ENCODE measurements at places on chromosomes 3 and 15.

- no peak for DNase-seq
These were observed 113.8 kb upstream of the KCNMB2 start for GRCh38 chr3:178422406-178422805.

GRCh38 chr3:89802881-89803280 lies 695.5 kb downstream of the EPHA3 start:
- DNase-seq: no peak

- no peak for DNase-seq
These were observed 23.3 kb upstream of the CEMIP start for GRCh38 chr15:80755885-80756284.

DNA sequence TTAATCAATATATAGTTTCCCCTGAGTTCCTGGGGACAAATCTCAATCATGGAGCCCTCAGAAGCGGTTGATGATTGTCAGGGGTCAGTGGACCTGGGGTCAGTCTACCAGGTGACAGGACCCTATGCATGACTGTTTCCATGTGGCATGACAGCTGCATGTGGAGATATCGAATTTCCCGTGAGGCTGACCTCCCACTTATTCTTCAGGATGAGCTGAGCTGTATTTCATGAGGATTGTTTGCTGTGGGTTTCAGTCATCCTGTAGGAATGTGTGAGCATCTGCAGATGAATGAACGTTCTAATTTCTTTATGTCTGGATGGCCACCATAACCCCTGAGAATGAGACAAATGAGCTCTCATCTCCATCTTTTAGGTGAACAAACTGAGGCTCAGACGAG lies 93.0 kb upstream of the HES1 start:
- DNase-seq: no peak

GRCh38 chr3:141050576-141051442 lies at the start of gene SPSB4:
Gene SPSB4, plus strand, starts transcription at chr3:141051347. Its CDS starts 14,758 bp downstream, at chr3:141066105.
- DNase-seq: no peak

DNA sequence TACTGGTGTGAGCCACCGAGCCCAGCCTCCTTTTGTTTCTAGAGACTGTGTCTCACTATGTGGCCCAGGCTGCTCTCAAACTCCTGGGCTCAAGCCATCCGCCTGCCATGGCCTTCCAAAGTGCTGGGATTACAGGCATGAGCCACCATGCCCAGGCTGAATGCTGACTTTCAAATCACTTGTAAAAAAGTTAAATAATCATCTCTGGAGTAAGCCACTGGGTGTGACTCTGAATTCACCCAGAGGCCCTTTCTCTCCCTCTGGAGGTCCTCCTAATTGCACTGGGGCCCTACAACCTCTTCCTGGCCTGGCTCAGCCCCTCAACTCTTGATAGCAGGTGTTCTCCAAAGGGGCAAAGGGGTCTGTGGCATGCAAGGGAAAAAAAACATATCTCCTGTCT lies 54.8 kb downstream of the MEGF11 start:
- DNase-seq: no peak

- DNase-seq: no peak
These were observed 121.5 kb upstream of the SATB1 start for GRCh38 chr3:18546632-18547031.

GRCh38 chr15:53752406-53752805 lies 7.1 kb downstream of the WDR72 start:
- no peak for DNase-seq

- DNase-seq: no peak
These were observed 547.3 kb downstream of the MECOM start for GRCh38 chr3:169116056-169116693.

GRCh38 chr3:76349715-76350480 lies 564.5 kb upstream of the ZNF717 start:
- DNase-seq: no peak

DNA sequence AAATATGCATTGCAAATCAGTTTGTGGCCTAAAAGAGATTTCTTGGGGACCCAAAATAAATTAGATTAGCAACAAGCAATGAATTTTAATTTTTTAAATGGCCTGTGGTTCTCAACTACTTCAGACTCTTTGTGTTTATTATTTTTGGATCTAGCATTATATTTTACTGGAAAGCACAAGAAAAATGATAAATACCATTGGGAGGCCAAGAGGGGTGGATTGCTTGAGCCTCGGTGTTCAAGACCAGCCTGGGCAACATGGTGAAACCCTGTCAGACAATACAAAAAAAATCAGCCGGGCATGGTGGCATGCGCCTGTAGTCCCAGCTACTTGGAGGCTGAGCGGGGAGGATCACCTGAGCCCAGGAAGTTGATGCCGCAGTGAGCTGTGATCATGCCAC lies 13.6 kb downstream of the LACTB start:
- no peak for DNase-seq

GRCh38 chr3:30493911-30494311 lies 112.5 kb upstream of the TGFBR2 start:
- DNase-seq: no peak

DNA sequence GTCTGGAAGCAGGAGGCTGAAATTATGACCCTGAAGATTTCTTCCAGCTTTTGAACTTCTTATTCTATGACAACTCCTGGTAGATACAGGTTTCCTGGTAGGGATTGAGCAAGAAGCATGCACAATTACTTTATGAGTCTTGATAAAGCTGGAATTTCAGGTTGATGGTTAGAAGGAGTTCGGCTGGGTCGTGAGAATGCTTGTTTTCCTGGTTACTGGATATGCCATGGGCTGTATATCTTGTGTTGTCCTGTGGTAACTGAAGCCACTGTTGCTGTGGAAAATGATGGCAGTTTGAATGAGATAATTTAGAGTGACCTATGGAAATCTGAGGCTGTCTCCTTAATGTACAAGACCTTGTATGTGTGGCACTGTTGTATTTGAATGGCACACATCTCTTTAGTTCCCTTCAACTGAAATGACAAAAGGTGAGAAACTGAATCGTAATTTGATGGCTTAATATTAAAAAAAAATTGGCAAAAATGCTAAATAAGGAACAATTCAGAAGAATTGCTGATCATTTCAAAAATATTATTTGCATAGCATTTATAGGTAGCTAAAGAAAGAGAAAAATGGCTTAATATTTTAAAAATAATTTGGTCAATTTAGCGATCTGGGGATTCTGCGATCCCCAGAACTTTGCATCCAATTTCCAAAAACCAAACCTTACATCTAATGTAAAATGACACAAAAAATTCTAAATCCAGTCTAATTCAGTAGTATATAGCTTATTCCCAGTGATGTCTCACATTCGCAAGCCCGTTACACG lies 1.1 kb upstream of the UBE2E1 start:
- DNase-seq: no peak

GRCh38 chr3:40869013-40869412 lies 330.3 kb upstream of the CTNNB1 start:
- DNase-seq: no peak

DNA sequence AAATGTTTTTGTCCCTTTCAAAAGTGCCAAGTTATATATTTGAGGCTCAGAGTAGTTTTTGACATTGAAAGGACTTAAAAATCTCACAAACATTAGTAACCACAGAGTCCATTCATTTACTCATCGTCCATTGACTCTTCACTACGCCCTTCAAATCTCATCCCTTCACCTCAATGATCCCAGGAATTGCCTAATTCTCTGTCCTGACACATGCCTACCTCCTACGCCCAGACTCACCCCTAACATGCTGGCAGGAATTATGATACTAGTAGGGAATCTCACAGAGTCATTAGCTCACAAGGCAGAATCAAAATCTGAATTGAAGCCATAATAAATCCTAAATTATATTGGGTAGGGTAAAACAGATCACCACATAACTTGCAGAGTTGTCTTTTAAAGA lies 410.1 kb downstream of the RAP2B start:
- no peak for DNase-seq

- DNase-seq: no peak
These were observed 173.5 kb downstream of the VGLL4 start for GRCh38 chr3:11470031-11470853.

DNA sequence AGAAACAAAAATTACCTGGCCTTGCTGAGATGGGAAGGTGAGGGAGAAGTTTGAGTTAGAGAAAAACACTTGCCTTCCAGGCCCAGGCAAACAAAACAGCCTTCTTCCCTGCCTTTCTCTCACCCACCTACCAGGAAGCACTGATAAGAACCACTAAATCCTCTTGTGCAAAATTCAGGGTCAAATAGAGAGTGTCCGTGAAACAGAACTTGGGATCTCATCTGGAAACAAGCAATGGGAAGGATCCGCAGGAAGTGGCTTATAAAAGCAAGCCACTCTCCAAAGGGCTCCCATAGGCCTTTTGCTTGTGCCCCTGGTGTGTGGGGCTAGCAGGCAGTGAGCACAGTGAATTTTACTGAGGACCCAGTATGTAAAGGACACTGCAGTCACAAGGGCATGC lies 11.0 kb downstream of the ADAMTS9 start:
- no peak for DNase-seq

DNA sequence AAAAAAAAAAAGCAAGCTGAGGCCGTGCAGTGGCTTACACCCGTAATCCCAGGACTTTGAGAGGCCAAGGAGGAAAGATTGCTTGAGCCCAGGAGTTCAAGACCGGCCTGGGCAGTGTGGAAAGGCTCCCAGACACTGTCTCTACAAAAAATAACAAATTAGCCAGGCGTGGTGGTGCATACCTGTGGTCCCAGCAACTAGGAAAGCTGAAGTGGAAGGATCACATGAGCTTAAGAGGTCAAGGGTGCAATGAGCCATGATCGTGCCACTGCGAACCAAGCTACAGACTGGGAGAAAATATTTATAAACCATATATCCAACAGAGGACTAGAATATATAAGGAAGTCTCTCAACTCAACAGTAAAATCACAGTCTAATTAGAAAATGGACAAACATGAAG lies 10.0 kb downstream of the KLHDC8B start:
- DNase-seq: no peak

- no peak for DNase-seq
These were observed 66.5 kb upstream of the SKOR1 start for GRCh38 chr15:67758619-67759300.

- DNase-seq: no peak
These were observed 119.2 kb downstream of the SHQ1 start for GRCh38 chr3:72728958-72729467.

GRCh38 chr3:134796281-134797056 lies 1.4 kb downstream of the EPHB1 start:
- no peak for DNase-seq

DNA sequence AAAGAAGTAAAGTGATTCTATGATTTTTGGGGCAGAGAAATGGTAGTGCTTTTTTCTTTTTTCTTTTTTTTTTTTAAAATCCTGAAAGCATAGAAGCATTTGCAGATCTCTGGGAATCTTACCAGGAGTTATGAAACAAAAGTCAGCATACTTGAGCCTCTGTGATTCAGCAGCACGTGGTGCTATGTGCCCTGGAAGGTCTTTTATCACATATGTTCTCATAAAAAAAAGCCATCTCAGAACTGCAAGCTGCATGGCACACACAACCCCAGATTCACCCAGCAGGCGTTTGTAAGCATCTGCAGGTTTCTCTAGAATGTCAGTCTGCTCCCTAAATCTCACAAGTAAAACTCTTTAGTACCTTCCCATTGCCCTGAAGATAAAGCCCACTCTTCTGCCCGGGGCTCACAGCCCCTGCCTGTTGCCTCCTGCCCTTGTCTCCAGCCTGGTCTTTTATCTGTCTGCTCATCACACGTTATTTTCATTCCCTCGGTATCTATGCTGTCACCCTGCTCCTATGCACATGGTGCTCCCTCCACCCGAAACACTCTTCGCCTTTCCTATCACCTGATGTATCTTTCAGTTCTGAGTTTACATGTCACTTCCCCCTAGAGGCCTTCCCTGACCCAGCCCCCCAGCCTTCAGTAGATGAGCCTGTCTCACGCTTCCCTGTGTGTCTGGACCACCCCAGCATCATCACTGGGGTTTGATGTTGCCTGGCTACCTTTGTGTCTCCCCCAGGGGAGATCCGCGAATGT lies 72.4 kb downstream of the CHDH start:
- no peak for DNase-seq

GRCh38 chr3:187742351-187743171 lies 2.7 kb downstream of the BCL6 start:
- DNase-seq: no peak

- no peak for DNase-seq
These were observed 71.1 kb downstream of the MGLL start for GRCh38 chr3:127751163-127751621.
